ENCODE measurements at places on chromosomes 16 and 17.

DNA sequence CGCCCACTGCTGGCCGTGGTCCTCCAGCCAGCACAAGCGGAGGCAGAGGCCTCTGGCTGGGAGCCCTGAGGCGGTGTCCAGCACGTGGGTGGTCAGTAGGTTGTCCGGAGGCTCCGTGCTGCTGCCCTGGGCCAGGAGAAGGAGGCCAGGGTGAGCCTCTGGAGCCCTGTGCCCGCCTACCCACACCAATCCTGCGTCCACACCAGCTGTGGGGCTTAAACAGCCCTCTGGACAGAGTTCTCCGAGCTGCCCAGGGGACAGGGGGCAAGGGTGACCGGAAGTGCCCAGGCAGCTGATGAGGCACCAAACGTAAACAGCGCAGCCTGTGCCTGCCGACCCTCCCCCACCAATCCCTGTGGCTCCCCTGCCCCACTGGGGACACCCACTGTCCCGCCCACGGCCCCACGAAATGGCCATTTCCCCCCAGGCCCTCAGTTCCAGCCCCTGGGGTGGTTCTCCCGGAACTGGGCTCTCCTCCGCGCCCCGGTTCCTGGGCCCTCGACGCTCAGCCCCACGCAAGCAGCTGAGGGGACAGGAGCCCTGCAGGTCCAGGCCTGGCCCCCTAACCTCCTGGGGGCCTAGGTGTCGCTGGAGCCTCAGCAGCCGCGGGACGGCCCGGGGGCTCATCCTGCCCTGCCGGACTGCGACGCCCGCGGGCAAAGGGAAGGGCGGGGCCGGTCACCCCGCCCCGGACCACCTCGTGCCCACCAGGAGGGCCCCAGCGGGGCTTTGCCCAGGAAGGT lies 27.9 kb upstream of the DBNDD1 start:
- no peak for DNase-seq

DNA sequence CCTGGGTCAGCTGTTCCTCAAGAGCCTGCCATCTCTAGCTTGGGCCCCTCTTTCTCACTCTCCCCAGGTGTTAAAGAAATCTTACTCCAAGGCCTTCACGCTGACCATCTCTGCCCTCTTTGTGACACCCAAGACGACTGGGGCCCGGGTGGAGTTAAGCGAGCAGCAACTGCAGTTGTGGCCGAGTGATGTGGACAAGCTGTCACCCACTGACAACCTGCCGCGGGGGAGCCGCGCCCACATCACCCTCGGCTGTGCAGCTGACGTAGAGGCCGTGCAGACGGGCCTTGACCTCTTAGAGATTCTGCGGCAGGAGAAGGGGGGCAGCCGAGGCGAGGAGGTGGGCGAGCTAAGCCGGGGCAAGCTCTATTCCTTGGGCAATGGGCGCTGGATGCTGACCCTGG lies 6.8 kb downstream of the CNP start:
- DNase-seq, result no peak

- DNase-seq, result no peak
Observed at GRCh38 chr16:60091529-60091928, 1357.4 kb upstream of the GOT2 start.

DNA sequence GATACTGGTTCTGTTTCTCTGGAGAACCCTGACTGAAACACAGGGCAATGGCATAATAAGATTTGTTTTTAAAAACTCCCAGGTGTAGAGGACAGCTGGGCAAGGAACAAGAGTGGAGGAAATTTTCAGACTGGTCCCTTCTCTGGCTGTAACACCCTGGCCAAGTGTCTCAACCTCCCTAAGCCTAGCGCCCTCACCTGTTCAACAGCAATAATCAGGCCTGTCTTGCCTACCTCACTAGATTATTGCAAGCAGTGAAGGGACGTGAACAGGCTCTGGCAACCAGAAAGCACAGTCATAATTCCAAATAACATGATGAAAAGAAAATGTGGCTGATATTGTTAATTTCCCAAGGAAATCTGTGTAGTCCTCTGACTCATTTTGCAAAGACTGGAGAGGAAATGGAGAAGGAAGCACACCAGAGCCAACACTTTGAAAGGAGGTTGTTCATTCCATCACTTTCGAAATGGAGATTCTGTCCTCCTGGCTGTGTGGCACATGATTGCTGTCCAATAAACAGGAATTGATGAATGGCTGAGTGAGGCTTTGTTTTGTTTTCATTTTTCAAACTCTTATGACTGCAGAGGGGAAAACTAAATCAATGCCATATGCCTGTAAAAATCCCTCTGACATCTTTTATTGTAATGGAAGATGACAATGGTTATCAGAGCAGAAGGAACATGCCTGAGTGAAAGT lies 87.5 kb upstream of the HLF start:
- no peak for DNase-seq

DNA sequence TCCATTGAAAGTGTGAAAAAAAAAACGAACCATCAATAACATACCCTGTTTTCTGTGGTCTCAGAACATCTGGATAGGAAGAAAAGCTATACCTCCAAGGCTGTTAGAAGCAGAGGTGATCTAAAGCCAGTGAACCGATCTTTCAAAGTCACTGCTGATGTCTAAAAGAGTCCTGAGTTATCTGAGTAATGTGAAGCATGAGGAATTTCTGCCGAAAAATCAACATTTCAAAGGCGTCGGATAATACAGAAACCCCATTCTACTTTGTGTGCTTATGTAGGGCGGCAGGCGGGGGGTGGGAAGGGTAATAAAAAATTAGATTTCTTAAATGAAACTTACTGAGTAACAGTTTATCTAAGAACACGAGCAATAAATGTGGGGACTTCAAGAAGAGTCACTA lies 3.9 kb downstream of the XYLT1 start:
- DNase-seq, result no peak

DNA sequence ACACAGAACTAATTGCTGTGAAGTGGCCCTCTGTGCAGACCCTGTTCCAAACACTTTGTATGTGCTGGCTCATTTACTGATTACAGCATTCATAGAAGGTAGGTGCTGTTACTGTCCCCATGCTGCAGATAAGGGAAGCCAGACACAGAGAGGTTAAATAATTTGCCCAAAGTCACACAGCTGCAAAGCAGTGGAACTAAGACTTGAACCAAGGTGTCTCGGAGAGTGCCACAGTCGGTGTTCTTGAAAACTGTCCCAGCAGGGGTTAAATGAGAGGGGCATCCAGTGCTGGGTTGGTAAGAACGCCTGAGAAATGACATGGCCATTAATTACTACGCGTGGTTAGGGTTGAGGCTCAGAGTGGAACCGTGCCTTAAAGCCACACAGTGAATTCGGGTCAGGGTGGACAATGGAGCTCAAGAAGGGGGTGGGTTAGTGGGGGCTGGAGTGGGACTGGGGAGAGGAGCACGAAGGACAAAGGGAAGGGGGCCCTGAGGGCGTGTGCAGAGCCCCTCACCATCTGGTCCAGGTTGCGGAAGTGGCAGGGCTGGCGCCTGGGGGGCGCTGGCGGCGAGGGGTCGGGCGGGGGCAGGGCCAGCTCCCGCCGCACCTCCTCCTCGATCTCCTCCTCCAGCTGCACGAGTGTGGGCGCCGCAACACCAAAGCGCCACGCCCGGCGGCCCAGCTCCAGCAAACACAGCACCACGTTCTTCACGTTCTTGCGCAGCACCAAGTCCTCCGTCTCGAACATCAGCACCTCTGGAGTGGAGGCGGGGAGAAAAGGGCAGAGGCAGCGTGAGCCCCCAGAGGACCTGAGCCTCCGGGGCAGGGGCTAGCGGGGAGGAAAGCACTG lies 3.3 kb downstream of the GAS2L2 start:
- DNase-seq, result no peak

DNA sequence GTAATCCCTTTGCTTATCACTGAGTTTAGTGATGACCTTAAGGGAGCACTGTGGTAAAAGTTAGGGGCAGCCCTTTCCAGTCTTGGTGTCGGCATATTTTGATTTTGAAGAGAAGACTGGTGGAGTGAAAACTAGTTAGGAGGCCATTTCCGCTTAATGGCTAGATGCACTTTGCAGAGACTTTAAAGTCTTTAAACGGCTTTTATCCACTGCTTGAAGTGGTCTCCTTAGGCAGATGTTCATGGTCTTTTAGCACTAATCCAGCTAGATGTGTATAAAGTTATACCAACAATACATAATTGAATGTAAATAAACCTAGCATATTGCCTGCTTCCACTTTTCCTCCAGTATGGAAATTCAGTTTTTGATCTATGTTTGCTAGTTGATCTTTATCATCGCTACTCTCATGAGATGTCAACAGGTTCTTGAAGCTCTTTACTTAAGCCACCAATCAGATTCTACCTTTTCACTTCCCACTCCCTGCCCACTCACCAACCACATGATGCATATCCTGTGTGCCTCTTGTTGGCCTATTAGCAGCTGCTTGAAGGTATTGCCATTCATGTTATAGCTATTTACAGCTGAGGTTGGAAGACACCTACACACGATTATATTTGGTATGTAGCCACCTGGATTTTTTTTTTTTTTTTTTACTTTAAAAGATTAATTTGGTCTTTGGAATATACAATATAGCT lies 132.0 kb downstream of the NLK start:
- no peak for DNase-seq

DNA sequence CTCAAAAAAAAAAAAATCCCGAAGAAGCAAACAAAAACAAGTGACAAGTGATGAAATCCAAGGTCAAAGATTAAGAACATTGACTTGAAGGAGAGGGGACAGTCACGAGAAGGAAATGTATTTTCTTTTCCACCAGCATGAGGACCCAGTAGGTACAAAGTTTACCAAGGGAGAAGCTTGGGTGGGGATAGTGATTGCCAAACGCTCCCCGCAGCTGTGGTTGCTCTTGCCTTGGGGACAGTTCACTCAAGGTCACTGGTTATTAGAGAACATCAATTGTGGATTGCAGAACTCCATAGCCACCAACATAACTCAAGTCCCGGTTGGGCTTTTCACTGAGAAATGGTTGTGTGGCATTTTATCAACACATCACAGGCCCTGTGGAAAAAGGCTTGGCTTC lies 27.0 kb downstream of the RSL1D1 start:
- peak; percentile 12 for DNase-seq

DNA sequence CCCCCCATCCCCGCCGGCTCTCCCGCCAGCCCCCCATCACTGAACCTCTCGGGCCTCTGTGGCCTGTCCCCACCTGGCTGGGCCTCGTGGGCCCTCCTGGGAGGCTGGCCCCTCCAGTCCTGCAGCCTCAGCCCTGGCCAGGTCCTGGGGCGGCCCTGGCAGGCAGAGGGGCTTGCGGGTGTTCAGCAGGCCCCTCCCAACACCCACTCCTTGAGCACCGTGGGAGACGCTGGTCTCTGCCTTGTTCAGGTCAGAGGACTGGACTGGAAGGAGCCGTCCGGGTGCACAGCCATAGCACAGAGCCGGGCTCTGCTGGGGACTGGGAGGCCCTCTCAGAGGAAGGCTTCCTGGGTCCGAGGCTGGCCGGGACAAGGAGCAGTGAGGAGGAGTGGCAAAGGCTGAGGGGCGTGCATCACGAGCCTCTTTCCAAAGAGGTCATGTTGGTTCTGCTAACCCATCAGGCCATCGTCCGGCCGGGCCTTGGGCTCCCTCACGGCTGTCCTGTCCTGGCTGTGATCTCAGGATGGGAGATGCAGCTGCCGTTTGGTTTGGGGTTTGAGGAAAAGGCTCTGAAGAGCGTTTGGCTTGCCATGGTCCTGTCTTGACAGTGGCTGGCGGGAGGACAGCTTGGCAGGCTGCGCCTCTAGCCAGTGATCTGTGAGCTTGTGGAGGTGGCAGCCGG lies 6.3 kb upstream of the PABPN1L start:
- no peak for DNase-seq

DNA sequence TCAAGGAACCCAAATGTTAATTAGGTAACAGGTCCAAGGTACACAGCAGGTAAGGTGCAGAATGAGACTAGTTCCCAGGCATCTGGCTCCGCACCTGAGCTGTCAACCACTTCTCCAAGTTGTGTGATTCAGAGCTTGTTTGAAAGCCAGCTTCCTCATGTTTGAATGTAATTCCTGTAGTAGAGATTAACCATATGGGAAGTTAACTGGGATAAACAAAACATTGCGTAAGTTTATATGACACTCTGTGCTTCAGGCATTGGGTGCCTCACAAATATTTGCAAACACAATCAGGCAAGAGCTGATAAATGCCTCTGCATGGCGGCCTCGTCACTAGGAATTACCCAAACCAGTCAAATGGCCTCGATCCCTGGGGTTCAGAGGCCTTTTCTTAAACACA lies 27.9 kb upstream of the CPHXL start:
- peak; percentile 9 for DNase-seq

GRCh38 chr16:86888231-86889053 lies 310.1 kb downstream of the FOXL1 start:
- DNase-seq, result no peak

- DNase-seq, result no peak
Observed at GRCh38 chr16:86836503-86837129, 258.3 kb downstream of the FOXL1 start.

- DNase-seq, result no peak
Observed at GRCh38 chr17:49585422-49586027, 9.9 kb downstream of the NXPH3 start.

GRCh38 chr16:73400951-73401350 lies 353.0 kb upstream of the ZFHX3 start:
- DNase-seq, result no peak

- no peak for DNase-seq
Observed at GRCh38 chr16:59573528-59574271, 839.6 kb upstream of the GOT2 start.

DNA sequence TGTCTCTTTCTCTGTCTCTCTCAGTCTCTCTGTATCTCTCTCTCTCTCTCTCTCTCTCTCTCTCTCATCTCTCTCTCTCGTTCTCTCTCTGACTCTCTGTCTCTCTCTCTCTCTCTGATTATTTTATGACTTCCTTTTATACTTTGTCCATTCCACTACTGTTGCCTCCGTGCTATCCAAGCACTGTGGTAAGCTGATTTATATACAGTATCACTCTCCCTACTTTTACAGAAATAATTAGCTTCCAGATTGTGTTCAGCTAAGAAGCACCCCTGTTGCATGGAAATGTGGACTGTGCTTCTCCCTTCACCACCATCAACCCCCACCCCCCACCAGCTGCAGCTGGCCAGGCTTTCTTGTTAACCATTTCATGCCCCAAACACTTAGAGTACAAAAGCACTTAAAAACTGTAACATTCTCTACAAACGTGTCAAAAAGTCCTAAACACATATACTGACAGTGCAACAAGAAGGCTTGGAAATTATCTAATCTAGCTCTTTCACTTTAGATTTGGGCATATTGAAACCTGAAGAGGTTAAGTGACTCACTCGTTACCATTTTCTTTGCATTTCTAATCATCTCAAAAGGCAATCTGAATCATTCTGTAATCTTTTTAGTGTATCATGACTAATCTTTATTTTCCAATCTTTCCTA lies 11.6 kb upstream of the TMEM100 start:
- no peak for DNase-seq

GRCh38 chr17:79617304-79617703 lies 6.5 kb upstream of the RBFOX3 start:
- DNase-seq, result no peak

DNA sequence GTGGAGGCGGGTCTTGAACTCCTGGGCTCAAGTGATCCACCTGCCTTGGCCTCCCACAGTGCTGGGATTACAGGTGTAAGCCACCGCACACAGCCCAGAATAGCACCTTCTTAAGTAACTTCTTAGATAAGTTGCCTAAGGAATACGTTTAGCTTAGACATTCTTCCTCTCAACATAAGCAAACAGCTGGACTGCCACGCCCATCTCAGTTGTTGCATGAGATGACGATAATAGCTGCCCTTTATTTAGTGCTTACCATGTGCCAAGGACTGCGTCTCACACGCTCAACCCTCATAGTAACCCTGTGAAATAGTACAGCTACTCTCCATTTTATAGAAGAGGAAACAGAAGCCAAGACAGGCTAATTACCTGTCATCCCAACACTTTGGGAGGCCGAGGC lies 11.8 kb downstream of the HASPIN start:
- no peak for DNase-seq

Data from Ammon's horn (tissue), 1 donor.